Hematopoietic multipotent progenitor cell treated with erythropoietin and hydrocortisone succinate and interleukin-3 and kit ligand, for 8 days (in vitro differentiated cells): ENCODE measurements at places on chromosomes 1 and 21.

- DNase-seq = no peak
Measured at GRCh38 chr1:210301615-210302000, 27.1 kb upstream of the HHAT start.

DNA sequence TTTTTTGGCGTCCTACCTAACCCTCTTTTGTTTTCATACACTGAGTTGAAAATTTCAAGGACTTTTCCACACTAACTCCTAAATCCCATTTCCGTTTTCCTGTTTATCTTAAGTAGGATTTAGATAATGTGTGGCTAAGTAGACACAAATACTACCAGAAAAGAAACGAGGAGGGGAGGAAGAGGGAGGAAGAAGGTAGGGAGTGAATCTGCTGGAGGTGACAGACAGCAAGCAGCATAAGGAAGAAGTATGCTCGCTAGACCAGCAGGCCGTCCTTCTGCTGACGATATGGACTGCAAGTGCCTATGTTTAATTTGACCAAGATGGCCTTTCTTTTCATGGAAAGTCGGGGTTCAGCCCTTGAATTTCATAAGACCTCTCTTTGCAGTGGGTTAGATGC is 256.9 kb upstream of the RAB4A start:
- DNase-seq = no peak

- peak; percentile 41 for DNase-seq
Measured at GRCh38 chr1:154837034-154837671, 32.9 kb downstream of the KCNN3 start.

GRCh38 chr1:5647234-5647633 is 345.0 kb downstream of the NPHP4 start:
- DNase-seq = no peak

GRCh38 chr1:39321979-39322378 is 117.5 kb downstream of the MACF1 start:
- DNase-seq = no peak

DNA sequence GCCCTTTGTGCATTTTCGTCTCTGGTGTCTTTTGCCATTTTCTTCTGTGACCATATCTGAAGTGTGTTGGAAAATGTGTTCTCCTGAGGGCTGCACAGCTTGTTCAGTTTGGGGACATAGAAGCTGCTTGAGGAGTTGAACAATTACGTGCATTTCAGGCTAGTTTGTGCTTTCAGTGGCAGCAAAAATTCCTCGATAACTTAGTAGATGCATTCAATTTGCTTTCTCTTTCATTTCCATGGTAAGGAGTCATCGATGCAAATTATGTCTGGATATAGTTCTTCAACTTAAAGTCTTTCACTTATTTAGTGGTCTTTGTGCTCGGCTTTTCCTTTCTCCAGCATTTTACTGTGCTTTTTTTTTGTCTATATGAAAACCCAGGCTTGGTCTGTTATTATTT is 441.5 kb downstream of the PLA2G4A start:
- no peak for DNase-seq

DNA sequence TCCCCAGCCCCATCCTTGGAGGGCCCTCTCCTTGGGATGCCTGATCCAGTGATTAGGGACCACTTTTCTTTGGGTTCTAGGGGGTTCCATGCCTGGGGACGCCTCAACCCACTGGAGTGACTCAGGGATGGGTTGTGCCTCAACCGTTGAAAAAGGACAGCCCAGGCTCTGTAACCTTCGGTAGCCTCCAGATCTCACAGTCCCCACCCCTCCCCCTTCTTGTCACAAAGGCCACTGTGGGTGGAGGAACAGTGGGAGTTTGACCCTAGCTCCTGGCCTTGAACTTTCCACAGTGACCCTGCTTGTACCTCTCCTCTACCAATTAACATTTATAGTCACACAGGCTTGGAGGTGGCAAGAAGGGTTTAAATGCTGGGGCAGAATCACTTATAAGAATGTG is 2.6 kb upstream of the RORC start:
- DNase-seq = no peak
